ENCODE measurements at places on chromosomes 12 and 14.

DNA sequence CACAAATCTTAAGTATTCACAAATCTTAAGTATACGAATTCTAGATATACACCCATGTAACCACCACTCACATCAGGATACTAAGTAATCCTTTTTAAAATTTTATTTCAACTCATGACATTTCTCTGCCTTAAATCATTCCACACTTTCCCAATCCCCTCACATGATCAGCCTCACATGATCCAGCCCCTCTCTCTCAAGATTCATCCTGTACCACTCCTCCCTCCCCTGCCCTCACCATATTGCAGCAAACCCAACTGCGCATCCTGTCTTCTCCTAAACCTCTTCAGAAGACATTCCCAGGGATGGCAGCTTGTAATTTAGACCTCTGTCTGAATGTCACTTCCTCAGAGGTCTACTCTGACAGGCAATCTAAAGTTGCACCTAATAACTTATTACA, 1.7 kb upstream of the EIF4B start:
- no peak for DNase-seq

GRCh38 chr12:49762468-49762847, 21.1 kb downstream of the TMBIM6 start:
- DNase-seq = no peak

DNA sequence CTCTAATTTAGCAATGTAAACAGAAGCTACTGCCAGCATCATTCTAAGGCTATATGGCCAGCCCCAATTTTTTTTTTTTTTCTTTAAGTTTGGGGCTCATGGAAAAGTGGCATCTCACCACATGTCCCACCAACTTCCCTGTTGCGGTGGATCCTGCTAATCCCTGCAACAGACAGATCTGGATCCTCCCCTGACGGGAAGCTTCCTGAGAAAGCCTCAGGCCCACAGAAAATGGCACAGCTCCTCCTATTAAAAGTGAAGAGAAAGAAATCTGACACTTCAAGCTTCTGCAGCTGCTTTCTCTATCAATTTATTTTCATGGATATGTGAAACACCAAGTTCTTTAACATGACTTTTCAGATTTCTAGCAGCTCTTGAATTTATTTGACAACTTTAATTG, 433.8 kb upstream of the DCN start:
- DNase-seq = no peak

- no peak for DNase-seq
These were observed 237.4 kb upstream of the PWP1 start for GRCh38 chr12:107448198-107448597.

Measured in NCI-H1417 (cell line).